Thyroid gland (tissue), 4 donors: ENCODE measurements at places on chromosomes 1 and 21.

- no peak for DNase-seq
These were observed 341.3 kb downstream of the DSCAM start for GRCh38 chr21:40505681-40506080.

- no peak for DNase-seq
These were observed 2.5 kb upstream of the PADI6 start for GRCh38 chr1:17369466-17369865.

GRCh38 chr1:80918380-80918779 lies 882.4 kb upstream of the ADGRL2 start:
- no peak for DNase-seq

DNA sequence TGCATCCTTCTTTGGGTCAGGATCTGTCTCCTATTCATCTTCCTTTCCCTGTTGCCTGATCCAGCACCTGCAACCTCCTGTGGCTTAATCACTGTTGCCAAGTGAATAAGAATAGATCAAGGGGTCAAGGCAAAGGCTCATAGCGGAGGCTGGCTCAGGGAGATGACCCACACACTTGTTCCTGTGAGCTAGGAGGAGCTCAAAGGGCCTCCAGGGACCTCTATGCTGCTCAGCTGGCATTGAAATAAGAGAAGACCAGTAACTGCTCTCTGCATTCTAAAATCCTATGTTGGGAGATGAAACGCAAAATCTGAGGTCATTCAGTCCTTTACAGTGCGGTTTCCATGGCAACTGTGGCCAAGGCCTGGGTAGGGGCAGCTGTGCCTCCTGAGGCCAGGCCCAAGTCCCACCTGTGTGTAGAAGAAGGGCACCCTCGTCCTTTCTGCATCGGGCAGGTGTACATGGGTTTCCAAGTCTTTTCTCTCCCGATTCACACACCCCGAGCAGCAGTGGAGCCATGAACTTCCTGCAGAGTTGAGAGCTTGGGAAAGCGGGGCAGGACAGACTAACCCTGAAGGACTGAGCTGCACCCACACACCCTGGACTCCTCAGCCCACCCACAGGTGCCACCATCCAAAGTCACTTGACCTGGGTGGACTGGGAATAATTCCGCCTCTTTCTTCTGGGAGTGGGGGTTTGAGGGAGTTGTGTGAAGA lies 27.8 kb upstream of the STUM start:
- no peak for DNase-seq

- no peak for DNase-seq
These were observed 48.7 kb upstream of the KIF1B start for GRCh38 chr1:10161541-10162290.

DNA sequence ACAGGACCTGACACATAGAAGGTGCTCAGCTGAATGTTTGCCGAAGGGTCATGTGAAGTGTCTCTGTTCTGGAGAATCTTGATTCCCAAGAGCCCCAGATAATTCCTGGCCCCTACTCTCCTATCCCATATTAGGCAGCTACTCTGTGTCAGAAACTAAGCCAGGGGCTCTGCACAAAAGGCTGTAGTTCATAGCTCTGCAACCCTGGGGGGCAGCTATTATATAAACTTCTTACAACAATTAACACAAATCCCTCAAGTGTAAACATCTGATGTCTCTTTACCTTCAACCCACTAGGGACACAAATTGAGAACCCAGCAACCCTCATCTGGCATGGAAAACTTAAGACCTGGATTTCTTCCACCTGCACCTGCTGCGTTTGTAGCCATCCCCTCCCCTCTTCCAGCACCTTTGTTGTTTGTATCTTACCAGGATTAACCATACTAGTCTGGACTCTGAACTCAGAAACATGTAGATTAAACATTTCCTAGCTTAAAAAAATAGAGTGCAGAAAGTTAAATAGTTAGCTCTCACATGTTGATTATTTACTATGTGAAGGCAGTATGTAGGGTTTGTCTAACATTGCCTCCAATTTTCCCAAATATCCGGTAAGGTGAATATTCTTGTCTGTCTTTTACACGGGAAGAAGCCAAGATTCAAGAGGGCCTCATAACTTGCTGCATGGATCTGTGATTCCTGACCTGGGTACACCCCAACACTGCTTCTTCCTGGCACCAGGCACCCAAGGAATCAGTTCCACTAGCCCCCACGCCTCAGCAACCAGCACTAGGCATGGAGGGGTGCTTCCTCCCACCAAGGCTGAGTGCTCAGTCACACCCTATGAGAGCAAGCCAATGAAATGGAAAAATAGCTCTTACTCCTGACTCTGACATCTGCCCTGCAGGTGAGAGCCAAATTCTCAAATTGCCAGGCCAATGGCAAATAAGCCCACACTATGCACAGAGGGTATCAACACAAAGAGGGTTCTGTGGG lies 220.7 kb upstream of the HOOK1 start:
- peak; percentile 66 for DNase-seq

DNA sequence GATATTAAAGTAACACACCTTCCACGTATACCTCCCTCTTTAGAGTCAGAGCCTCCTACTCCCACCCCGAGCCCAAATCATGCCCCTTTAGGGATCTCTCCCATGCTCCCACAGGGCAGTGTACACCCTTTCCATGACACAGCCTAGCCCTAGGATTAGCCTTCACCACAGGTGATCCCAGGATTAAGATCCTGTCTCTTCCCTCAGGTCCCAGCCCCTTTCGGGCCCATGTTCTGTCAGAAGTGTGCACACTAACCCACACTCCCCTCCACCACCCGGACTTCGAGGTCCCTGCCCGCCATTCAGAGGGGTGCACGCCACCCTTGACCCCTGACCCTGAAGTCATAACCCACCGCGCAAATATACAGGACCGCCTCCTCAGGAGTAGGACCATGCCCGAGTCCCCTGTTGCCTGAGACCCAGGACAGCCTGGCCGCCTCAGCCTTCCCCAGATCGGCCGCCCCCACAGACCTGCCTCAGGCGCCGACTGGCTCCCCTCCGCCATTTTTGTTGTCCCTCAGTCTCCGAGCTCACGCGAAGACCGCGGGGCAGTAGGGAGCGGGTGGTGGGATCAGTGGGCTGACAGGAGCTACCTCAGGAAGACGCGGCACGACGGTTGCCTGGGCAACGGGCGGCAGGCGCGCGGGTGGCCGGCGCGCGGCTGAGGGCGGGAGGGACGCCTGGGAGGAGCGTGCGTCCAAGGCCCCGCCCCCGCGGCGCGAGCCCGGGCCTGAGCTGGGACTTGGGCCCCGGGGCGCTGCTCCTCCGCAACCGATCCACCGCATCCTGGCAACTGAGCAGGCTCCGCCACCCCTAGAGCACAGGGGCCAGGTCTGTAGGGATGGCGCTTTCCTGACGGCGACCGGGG lies at the start of gene AGBL4:
AGBL4 (minus strand) TSS at position 663 of the 868 bp plus-strand sequence.
- peak; percentile 74 for DNase-seq

GRCh38 chr1:153866045-153866850 lies 56.5 kb downstream of the GATAD2B start:
- DNase-seq, result no peak

DNA sequence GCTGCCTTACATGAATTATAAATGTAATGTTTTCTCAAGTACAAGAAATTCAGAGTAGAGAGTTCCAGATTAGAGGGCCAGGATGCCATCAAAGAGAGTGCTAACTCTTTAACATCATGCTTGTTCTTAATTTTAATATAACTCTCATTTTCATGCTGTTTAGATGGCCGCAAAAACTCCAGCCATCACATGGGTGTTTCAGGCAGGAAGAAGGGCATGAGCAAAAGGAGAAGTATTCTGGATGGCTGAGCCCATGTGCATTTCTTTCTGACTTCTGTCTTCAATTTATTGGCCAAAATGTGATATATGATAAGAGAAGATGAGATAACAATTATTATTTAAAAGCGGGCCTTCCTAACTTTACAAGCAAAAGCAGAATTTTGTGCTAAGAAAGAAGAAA lies 1328.6 kb downstream of the MRPL39 start:
- no peak for DNase-seq

GRCh38 chr1:7375781-7376660 lies 395.1 kb upstream of the VAMP3 start:
- no peak for DNase-seq

GRCh38 chr1:45337630-45338325 lies 2.2 kb upstream of the TOE1 start:
- DNase-seq, result no peak

- no peak for DNase-seq
These were observed 80.6 kb upstream of the SLC44A3 start for GRCh38 chr1:94739521-94740061.

- no peak for DNase-seq
These were observed 365.4 kb upstream of the DUSP10 start for GRCh38 chr1:222107267-222107666.

- no peak for DNase-seq
These were observed 36.6 kb downstream of the VANGL2 start for GRCh38 chr1:160436966-160437365.

GRCh38 chr1:116878804-116879477 lies 30.8 kb upstream of the PTGFRN start:
- peak; percentile 27 for DNase-seq

DNA sequence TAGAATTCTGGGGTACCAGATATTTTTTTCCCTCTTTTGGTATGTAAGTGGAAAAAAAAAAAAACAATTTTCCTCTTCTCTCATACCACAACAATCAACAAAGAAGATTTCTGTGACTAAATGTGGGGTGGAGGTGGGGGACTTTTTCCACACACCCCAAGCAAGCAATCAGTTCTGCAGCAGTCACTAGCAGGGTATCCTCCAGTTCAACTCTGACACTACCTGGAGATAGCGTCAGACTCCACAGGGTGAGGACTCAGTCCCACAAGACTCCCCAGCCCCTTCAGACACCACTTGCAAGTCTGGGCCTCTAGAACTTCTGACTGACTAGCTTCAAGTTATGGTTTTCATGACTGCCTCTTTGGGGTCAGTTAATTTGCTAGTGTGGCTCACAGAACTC lies 6.2 kb downstream of the DHX9 start:
- no peak for DNase-seq

- no peak for DNase-seq
These were observed 21.3 kb upstream of the MNDA start for GRCh38 chr1:158809862-158810261.

- no peak for DNase-seq
These were observed 121.5 kb upstream of the MAP1LC3C start for GRCh38 chr1:242120432-242120831.

- DNase-seq, result no peak
These were observed 39.3 kb upstream of the RGS4 start for GRCh38 chr1:163029901-163030300.

GRCh38 chr1:147414505-147415163 lies 126.7 kb upstream of the BCL9 start:
- no peak for DNase-seq

- no peak for DNase-seq
These were observed 45.2 kb downstream of the SLC37A1 start for GRCh38 chr21:42558846-42559245.

DNA sequence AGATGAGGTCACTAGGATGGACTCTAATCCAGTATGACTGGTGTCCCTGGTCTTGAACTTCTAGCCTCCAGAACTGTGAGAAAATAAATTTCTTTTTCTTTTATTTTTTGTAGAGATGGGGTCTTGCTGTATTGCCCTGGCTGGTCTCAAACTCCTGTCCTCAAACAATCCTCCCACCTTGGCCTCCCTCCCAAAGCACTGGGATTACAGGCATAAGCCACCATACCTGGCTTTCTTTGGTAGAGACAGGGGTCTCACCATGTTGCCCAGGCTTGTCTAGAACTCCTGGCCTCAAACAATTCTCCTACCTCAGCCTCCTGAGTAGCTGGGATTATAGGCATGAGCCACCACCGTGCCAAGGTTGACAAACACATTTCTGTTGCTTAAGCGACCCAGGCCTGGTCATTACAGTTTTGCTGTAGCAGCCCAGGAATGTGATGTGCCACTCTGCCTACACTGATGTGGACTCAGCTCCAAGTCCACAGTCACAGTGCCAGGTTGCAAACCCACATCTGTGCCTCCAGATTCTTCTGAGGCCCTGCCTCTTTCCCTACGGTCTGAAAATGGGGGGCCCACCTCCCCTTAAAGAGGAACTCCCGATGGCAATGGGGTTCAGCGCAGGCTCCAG lies 15.9 kb downstream of the PYCR2 start:
- DNase-seq, result no peak

DNA sequence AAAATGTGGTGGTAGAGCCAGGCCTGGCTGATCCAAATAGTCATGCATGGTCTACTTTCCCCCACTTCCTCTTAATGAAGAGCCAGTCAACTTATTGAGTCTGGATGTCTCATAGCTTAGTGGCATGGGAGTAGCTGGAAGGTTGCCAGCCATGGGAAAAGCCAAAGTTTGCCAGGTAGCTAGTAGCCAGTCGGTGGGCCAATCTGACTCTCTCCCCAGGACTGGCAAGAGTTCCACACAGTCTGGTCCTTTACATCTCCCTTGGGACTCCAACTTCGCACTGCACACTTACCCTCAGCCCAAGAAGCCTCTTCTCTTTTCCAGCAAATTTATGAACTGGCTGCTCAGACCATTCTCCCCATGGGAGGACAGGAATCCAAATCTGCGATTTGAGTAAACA lies 8.3 kb downstream of the WARS2 start:
- no peak for DNase-seq

- no peak for DNase-seq
These were observed 81.0 kb downstream of the SLC30A10 start for GRCh38 chr1:219847215-219847855.

GRCh38 chr1:225532240-225532944 lies 104.6 kb upstream of the LBR start:
- DNase-seq, result no peak

DNA sequence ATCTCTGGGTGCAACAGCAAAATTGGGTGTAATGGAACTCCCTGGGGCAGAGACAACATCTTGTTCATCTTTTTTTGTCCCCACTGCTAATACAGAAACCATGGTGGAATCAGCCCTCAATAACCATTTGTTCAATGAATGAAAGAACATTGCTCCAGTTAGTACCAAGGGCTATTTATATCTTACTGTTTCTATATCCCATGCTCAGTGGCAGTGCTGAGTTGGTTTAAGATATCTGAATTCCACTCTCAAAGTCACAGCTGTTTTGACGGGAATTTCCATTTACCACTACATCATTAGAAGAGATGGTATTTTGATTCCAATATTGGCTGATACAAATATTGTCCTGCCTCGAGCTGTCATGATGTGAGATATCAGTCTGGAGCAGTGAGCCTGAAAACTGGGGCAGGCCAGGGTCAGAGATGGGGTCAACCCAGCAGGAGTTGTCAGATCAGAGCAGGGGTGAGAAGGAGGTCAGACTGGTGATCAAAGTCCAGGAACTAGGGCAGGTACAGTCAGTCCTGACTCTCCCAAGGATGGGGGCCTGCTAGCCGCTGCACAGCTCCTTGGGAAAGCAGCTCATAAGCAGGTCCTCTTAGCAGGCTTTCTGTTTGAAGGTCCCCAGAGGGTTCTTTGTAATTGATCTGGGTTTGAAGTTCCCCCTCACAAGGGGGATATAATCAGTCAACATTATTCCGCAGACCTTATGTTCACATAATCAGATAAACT lies 5.8 kb upstream of the PHC2 start:
- DNase-seq, result no peak
